ENCODE measurements at places on chromosomes 5 and 9.

- no peak for DNase-seq
Observed at GRCh38 chr9:69822116-69822750, 1.6 kb downstream of the CFAP95 start.

DNA sequence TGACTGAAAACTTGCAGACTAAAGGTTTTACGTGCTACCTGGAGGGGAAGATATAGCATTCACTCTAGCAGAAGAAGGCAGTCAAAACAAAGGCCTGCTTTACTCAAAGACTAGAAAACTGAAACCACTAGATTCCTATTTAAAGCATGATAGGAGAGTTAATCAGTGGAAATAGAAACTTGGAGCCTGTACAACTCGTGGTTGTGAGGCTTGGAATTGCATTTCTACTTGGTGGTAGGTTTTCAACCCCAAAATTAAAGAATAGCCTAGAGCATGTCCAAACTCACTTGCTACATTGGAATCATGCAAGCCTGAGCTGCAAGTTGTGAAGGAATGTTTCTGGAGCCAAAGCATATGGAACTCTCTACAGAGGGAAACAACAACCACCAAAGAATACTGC is 1526.4 kb upstream of the NUDT12 start:
- DNase-seq = no peak

GRCh38 chr5:32072054-32072453 is 102.1 kb downstream of the GOLPH3 start:
- DNase-seq = no peak

- no peak for DNase-seq
Observed at GRCh38 chr5:18433336-18433735, 799.1 kb downstream of the TAF11L14 start.

- DNase-seq = no peak
Observed at GRCh38 chr9:130453487-130453886, 8.7 kb downstream of the ASS1 start.

GRCh38 chr5:43137326-43137725 is 16.6 kb downstream of the ZNF131 start:
- DNase-seq = no peak
